ENCODE measurements at places on chromosomes 1 and 21.

GRCh38 chr1:30323841-30324240 is 399.5 kb downstream of the MATN1 start:
- DNase-seq: no peak

- no peak for DNase-seq
Measured at GRCh38 chr1:192945390-192946130, 113.6 kb downstream of the UCHL5 start.

DNA sequence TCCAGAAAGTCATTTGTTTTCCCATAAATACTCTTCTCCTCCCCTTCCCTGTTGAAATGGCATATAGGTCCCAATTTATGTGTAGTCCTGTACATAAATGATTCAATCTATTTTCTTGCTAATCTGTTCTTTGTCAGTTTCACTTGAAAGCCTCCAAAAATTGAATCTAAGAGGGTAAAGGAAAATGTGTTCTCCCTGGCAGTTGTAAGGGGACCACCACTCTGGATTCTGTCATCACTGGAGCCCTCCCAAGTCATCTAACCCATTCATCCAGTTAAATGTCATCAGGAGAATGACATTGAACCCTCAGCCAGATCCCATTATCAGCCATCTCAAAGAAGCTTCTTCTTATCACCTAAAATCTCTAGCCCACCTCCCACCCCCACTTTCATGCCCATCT is 35.0 kb upstream of the RNF2 start:
- DNase-seq: no peak

DNA sequence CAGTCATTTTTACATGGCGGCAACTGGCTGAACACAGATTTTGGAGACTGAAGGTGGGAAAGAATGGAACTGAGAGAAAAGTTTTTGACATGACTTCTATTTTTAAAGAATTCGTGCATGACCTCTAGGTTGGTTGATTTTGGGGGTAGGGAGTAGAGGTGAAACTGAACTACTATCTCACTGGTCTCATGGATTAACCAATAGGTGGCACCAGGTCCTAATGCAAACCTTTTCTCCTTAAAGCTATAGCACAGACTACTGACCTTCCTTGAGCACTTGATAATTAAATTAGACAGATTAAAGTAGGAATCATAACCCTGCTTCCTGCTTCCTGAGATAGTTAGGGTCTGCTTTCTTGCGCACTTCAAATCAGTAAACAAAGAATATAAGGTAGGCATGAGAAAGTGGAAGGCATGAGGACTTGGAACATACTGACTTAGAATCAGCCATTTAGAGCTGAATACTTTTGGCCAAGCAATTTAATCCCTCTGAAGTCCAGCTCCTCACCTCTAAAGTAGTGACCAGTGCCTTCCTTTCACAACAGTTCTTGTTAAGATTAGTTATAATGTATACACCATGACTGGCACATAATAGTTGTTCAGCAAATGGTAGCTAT is 206.0 kb downstream of the CENPF start:
- DNase-seq: peak; percentile 12

GRCh38 chr1:197198911-197199310 is 52.4 kb upstream of the ASPM start:
- no peak for DNase-seq

- no peak for DNase-seq
Measured at GRCh38 chr1:202642212-202642611, 68.0 kb downstream of the SYT2 start.

GRCh38 chr1:101713760-101714159 is 283.0 kb downstream of the OLFM3 start:
- DNase-seq: no peak

- no peak for DNase-seq
Measured at GRCh38 chr1:17381161-17381560, 9.2 kb downstream of the PADI6 start.

- no peak for DNase-seq
Measured at GRCh38 chr1:82565546-82565945, 764.8 kb downstream of the ADGRL2 start.

DNA sequence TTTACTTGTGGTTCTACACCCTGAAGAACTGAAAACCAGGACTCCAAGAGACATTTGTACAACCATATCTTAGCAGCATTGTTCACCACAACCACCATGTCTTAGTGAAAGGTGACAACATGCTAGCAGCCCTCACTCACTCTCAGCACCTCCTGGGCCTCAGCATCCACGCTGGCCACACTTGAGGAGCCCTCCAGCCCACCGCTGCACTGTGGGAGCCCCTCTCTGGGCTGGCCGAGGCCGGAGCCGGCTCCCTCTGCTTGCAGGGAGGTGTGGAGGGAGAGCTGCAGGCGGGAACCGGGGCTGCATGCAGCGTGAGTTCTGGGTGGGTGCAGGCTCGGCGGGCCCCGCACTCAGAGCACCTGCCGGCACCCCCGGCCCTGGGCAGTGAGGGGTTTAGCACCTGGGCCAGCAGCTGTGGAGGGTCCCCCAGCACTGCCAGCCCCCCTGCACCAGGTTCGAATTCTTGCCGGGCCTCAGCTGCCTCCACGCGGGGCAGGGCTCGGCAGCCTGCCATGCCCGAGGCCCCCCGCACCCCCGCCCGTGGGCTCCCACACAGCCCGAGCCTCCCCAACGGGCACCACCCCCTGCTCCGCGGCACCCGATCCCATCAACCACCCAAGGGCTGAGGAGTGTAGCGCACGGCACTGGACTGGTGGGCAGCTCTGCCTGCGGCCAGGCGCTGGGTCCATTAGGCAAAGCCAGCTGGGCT is 9.2 kb downstream of the C1orf159 start:
- DNase-seq: no peak

- no peak for DNase-seq
Measured at GRCh38 chr1:47507881-47508701, 70.2 kb downstream of the FOXD2 start.

- DNase-seq: no peak
Measured at GRCh38 chr21:38503583-38503982, 5.3 kb upstream of the ERG start.

- no peak for DNase-seq
Measured at GRCh38 chr1:238226810-238227209, 336.1 kb upstream of the ZP4 start.

DNA sequence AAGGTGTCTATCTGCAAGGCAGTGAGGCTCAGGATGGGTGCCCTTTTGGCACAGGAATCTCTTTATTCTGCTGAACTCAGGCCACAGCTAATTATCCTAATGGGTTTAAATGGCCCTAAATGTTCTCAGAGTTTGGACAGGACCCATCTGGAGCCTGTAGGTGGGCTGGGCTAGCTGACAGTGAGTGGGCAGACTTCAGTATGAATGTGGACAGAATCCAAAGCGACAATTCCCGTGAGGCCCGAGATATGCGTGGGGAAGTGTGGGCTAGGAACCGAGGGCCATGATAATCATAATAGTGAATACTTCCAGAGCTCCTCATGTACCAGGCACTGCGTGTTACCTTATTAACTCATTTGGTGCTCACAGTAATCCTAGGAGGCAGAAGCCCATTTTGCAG is 165.3 kb downstream of the GRIK3 start:
- DNase-seq: no peak

DNA sequence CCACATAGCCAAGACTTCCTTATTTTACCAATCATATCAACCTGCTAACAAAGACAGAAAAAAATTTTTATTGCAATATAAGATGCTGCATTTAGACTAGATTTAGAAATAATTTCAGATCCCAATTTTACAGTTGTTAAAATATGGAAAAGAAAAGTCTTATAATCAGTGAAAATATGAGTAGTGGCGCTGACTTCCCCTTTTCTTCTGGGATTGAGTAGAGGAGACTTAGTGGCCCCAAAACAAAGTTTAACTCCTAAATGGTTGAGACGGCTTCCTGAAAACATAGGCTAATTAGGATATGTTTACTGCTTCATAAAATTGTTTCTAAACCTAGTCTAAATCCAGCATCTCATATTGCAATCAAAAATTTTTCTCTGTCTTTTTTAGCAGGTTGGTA is 68.4 kb downstream of the RAB3GAP2 start:
- DNase-seq: no peak

GRCh38 chr1:51941528-51941927 is 49.0 kb downstream of the RAB3B start:
- no peak for DNase-seq

GRCh38 chr1:52239708-52240001 is 97.8 kb downstream of the ZFYVE9 start:
- DNase-seq: peak; percentile 91

- no peak for DNase-seq
Measured at GRCh38 chr1:51666478-51666877, 49.6 kb downstream of the OSBPL9 start.

DNA sequence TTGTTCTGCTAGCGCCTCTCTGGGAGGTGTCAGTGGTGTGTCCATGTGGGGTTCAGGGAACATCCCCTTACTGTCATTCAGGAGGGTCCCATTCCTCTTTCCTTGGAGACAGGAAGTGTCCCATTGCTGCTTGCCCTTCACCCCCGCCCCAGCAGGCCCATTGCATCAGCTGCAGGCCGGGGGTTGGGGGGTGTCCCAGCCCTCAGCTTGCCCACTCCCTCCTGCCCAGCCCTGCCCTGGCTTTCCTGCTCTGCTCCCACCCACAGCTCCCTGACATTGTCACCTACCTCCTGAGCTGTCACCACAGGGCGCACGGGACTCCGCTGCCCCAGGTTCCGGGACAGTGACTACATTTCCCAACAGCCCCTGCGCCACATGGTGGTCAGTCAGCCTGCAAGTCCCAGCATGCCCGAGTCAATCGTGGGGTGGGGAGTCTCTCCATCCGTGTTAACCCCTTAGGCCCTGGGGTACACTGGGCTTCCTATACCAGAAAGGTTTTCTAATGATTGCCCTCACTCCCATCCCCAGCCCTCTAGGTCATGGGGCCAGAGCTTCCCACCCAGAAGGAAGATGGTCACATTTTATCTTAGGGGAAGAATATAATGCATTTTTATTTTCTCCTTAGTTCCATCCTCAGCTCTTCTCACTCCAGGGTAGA is at the start of gene INPP5B:
INPP5B (minus strand) TSS at position 351 of the 658 bp plus-strand sequence. CDS start 745 bp downstream, outside the sequence.
- peak; percentile 75 for DNase-seq

GRCh38 chr1:153246018-153246417 is 13.5 kb upstream of the LORICRIN start:
- no peak for DNase-seq

- no peak for DNase-seq
Measured at GRCh38 chr1:998745-998994, 1.2 kb downstream of the HES4 start.

- DNase-seq: no peak
Measured at GRCh38 chr1:214377886-214378285, 96.9 kb downstream of the SMYD2 start.

GRCh38 chr1:38297842-38298241 is 251.2 kb upstream of the POU3F1 start:
- no peak for DNase-seq

DNA sequence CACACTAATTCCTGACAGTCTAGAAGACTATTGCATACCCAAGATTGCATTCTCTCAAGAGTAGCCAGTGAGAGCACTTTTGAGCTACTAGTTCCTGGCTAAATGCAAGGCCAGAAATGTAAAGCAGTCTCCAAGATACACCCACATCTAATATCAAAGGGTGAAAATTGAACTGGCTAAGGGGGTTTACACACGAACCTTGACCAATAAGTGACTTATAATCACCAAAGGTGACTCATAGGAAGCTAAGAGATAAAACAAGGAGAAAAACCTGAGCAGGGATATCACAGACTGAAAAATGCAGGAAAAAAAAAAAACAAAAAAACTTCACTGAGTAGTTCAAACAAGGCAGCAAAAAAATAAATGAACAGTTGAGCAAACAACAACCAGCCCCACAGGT is 172.2 kb upstream of the RRP15 start:
- no peak for DNase-seq

DNA sequence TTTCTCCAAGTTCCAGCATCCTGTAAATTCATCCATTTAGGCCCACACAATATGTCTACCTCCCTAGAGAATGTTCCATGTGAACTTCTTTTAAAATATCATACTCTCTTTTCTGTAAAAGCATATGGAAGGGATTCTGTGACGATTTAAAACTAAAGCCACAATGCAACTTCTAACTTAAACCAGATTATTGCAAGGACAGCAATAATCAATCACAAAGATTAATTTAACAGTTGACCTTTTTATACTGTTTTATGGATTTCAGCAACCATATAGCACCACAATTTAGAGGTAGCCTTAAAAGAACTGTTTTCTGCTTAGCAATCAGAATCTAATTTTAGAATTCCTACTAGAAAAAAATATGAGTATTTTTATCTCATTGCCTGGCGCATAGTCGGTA is 58.3 kb downstream of the DSCAM start:
- DNase-seq: no peak

GRCh38 chr1:170126696-170127095 is 19.1 kb upstream of the NTMT2 start:
- DNase-seq: no peak

GRCh38 chr1:31196685-31197084 is 43.0 kb downstream of the NKAIN1 start:
- no peak for DNase-seq

- DNase-seq: no peak
Measured at GRCh38 chr1:96002969-96003964, 718.3 kb upstream of the PTBP2 start.

Data from AML-193 (cell line).